ENCODE measurements at places on chromosomes 2 and 18. TPM values are rescaled to one million over a fixed set of nuclear protein-coding genes. Genes with fewer than 3 reads are reported as not detected.

Gene ITGAV
- total RNA-seq, result 6.9 TPM

Gene CPO
- total RNA-seq, result 0.30 TPM

Gene HSBP1L1
- 13.7 TPM for total RNA-seq

Gene SALL3
- not detected for total RNA-seq

Gene LOXHD1
- not detected for total RNA-seq

Gene RPL37A
- 3,236 TPM for total RNA-seq

Gene EFEMP1
- total RNA-seq, result not detected

Gene RAB6C
- total RNA-seq, result not detected

Gene CNGA3
- not detected for total RNA-seq

Gene ZC3H8
- 8.8 TPM for total RNA-seq

GRCh38 chr18:57837917-57838548 lies 34.9 kb upstream of the ATP8B1 start:
- no peaks in the 10 kb centered on the region for H3K4me1 ChIP-seq
- no peak overlapping the region for H3K4me3 ChIP-seq
- no peaks in the 10 kb centered on the region for H3K27me3 ChIP-seq
- no peak for DNase-seq
- no peaks in the 10 kb centered on the region for H3K36me3 ChIP-seq

GRCh38 chr18:9994701-9995235 lies 81.0 kb downstream of the VAPA start:
- no peaks in the 10 kb centered on the region for H3K36me3 ChIP-seq
- H3K4me3 ChIP-seq, result no peak overlapping the region
- no peak overlapping the region for H3K27ac ChIP-seq
- H3K4me1 ChIP-seq, result no peaks in the 10 kb centered on the region
- no peak for DNase-seq

DNA sequence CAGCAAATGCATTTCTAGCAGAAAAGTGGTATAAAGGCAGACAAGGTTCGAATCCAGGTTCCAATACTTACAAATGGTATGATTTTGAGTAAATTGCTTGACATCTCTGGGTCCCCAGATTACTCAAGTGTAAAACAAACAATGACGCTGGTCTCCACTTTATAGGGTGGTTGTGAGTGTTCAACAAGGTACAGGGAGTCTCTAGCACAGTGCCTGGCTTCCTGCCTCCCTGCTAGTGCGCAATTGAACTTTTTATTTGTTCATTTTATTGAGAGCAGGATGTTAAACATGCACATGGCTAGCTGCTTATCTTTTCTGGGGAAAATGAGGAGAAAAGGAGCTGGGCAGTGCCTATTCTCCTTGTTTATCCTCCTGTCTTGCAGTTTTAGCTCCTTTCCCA lies 74.9 kb upstream of the MYL1 start:
- no peaks in the 10 kb centered on the region for H3K36me3 ChIP-seq
- no peak overlapping the region for H3K4me3 ChIP-seq
- DNase-seq, result no peak
- no peak overlapping the region for H3K27ac ChIP-seq

DNA sequence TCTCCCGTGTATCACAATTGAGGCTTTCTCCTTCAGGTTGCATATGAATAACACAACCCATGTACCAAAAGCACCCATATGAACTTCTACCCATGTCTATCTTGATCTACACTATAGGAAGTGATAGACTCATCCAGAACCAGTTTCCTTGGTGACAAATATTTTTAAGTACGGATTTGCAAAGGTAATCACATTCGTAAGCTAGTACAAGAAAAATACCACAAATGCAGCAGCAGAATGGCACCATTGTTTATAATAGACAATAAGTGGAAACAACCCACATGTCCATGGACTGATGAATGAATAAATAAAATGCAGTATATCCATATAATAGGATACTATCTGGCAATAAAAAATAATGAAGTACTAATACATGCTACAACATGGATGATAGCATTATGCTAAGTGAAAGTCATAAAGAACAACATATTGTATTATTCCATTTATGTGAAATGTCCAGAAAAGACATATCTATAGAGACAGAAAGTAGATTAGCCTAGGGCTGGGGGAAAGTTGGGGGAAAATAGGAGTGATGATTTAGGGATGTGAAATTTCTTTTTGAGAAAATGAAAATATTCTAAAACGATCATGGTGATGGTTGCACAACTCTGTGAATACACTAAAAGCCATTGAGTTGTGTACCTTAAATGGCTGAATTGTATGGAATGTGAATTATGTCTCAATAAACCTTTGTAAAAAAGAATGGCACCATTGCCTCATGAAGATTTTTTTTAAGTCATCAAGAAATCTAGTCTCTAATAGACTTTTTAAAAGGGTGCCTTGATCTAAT lies 3.4 kb upstream of the CCDC88A start:
- no peaks in the 10 kb centered on the region for H3K36me3 ChIP-seq
- no peaks in the 10 kb centered on the region for H3K27me3 ChIP-seq
- no peak overlapping the region for H3K27ac ChIP-seq
- no peak for DNase-seq
- no peak overlapping the region for H3K4me3 ChIP-seq

DNA sequence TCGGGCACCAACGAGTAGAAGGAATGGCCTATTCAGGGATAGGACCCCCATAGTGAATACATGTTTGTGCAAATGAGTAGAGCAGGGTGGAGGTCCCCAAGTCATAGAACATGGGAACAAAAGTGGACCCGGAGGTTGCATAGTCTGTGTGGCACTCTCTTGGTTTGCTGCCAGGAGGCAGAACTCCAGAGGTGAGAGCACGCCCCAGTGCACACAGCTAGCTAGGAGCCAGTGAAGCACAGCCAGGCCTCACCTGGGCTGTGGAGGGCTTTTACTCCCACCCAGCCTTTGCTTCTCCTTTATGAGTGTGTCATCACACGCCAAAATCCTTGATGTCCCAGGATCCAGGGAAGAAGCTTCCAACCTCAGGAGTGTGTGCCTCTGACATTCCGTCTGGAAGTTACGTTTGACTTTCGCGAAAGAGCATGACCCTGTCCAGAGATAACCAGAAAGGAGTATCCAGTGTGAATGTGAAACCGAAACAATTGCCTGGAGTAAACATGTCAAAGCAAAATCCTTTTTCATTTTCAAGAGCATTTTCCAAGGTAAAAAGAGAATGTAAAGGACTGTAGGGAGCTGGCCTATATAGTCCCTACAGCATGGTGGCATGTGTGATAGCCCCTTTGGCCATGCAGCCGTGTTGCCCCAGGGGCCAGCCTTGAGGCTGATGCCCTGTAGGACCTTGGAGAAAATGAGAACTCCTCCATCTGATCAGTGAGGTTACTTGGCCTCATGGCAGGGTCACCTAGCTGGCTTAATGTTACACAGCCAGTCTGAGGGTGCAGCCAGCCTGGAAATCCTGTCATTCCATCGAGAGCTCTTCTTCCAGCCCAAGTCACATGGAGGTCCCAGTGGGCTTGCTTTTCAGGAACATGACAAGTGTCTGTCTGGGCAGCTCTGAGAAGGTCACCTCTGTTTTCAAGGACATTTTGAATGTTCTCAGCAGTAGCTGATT lies 8.8 kb downstream of the TRIB2 start:
- H3K27ac ChIP-seq, result no peak overlapping the region
- H3K36me3 ChIP-seq, result peaks cover 23% of the 10 kb centered on the region
- peaks cover 50% of the 10 kb centered on the region for H3K4me1 ChIP-seq
- DNase-seq, result no peak

GRCh38 chr2:99559075-99559662 lies 69.4 kb upstream of the REV1 start:
- H3K27ac ChIP-seq, result no peak overlapping the region
- H3K4me3 ChIP-seq, result no peak overlapping the region
- no peaks in the 10 kb centered on the region for H3K27me3 ChIP-seq

GRCh38 chr2:54665436-54665856 lies 58.0 kb upstream of the EML6 start:
- H3K4me1 ChIP-seq, result no peaks in the 10 kb centered on the region
- DNase-seq, result peak; percentile 61
- peaks cover 58% of the 10 kb centered on the region for H3K36me3 ChIP-seq
- H3K27me3 ChIP-seq, result no peaks in the 10 kb centered on the region

DNA sequence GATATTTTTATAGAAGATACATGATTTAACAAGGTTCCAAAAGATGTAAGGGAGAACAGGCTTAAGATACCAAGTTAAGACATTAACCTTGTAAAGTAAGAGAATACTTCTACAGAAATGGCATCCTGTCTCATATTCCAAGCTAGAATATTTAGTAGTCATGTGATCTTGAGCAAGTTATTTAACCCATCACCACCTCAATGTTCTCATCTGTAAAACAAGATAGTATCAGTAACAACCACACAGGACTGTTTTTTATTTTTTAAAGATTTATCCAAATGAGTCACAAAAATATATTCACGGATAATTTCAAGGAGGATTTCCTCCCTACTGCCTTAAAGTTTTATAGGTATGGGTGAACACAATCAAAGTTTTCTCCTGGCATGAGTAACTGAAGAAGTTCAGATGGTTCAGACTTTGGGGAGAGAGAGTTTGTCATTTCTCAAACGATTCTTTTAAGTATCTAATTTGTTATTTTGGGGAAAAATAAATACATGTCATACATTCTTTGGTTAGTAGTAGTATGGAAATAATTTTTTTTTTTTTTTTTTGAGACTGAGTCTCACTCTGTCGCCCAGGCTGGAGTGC lies 25.9 kb downstream of the ROCK1 start:
- no peaks in the 10 kb centered on the region for H3K36me3 ChIP-seq
- no peak overlapping the region for H3K27ac ChIP-seq
- no peak overlapping the region for H3K4me3 ChIP-seq
- H3K27me3 ChIP-seq, result no peaks in the 10 kb centered on the region
- peaks cover 5% of the 10 kb centered on the region for H3K4me1 ChIP-seq
- DNase-seq, result no peak

DNA sequence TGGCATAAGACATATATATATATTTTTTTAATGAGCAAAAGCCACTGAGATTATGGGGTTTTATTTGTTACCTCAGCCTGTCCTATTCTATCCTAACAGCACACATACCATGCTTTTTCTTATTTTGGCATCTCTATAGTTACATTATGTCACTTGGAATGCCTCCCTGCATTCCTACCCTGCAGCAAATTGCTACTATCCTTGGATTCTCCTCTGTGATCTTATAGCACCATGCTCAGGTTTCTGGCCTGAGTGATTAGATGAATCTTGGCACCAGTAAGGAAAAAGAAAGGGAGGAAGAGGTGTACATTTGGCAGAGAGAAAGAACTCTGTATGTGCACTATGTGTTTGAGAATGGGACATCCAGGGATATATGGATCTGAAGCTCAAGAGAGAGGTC lies 86.3 kb upstream of the PELI1 start:
- no peak for DNase-seq
- no peaks in the 10 kb centered on the region for H3K4me1 ChIP-seq
- H3K27me3 ChIP-seq, result no peaks in the 10 kb centered on the region

DNA sequence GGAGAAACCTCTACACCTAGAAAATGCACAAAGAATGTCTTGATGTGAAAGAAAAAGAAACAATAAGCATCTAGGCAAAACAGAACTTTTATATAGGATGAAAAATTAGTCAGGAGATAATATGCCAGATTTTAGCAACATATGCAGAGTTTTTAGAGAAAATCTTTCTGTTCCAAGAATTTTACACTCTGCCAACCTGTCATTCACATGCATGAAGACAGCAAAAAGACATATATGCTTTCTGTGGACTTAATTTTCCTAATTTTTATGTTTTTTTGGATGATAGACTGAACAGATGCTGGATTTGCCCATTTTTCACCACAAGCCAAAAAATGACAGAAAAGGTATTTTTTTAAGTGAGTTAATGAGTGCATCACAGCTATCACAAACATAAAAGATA lies 637.3 kb downstream of the TRIB2 start:
- H3K4me3 ChIP-seq, result no peak overlapping the region
- no peak overlapping the region for H3K27ac ChIP-seq
- no peaks in the 10 kb centered on the region for H3K27me3 ChIP-seq
- no peaks in the 10 kb centered on the region for H3K4me1 ChIP-seq
- H3K36me3 ChIP-seq, result no peaks in the 10 kb centered on the region

- H3K4me1 ChIP-seq, result peaks cover 32% of the 10 kb centered on the region
- no peak overlapping the region for H3K27ac ChIP-seq
- no peak for DNase-seq
- peak overlapping the region; percentile 87 for H3K4me3 ChIP-seq
- H3K36me3 ChIP-seq, result no peaks in the 10 kb centered on the region
- peaks cover 16% of the 10 kb centered on the region for H3K27me3 ChIP-seq
Measured at GRCh38 chr2:111118481-111118980, 2.2 kb upstream of the BCL2L11 start.

GRCh38 chr18:21833604-21834298 lies 93.2 kb downstream of the MIB1 start:
- DNase-seq, result no peak
- H3K27ac ChIP-seq, result no peak overlapping the region
- H3K27me3 ChIP-seq, result no peaks in the 10 kb centered on the region
- no peaks in the 10 kb centered on the region for H3K4me1 ChIP-seq

GRCh38 chr2:72145289-72145657 lies 2.4 kb downstream of the CYP26B1 start:
- no peak for DNase-seq
- peaks cover 4% of the 10 kb centered on the region for H3K4me1 ChIP-seq
- peaks cover 18% of the 10 kb centered on the region for H3K27me3 ChIP-seq
- no peak overlapping the region for H3K27ac ChIP-seq
- H3K4me3 ChIP-seq, result no peak overlapping the region

DNA sequence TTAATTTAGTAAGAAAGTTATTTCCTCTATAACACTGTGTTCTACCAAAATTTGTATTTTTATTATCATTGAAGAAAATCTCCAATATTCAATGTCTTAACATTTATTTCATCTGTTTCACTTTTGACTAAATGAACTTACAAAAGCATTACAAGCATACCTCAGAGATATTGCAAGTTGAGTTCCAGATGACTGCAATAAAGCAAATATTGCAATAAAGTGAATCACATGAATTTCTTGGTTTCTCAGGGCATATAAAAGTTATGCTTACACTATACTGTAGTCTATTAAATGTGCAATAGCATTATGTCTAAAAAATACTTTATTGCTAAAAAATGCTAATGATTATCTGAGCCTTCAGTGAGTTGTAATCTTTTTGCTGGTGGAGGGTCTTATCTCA lies 78.3 kb downstream of the TTC32 start:
- no peaks in the 10 kb centered on the region for H3K36me3 ChIP-seq
- H3K4me1 ChIP-seq, result no peaks in the 10 kb centered on the region
- no peak overlapping the region for H3K27ac ChIP-seq
- no peaks in the 10 kb centered on the region for H3K27me3 ChIP-seq

- H3K4me1 ChIP-seq, result no peaks in the 10 kb centered on the region
- no peaks in the 10 kb centered on the region for H3K36me3 ChIP-seq
- H3K27ac ChIP-seq, result no peak overlapping the region
- no peak overlapping the region for H3K4me3 ChIP-seq
Measured at GRCh38 chr2:145090841-145091761, 571.2 kb upstream of the ZEB2 start.

- no peaks in the 10 kb centered on the region for H3K27me3 ChIP-seq
- H3K4me3 ChIP-seq, result no peak overlapping the region
- H3K4me1 ChIP-seq, result no peaks in the 10 kb centered on the region
- DNase-seq, result no peak
Measured at GRCh38 chr2:7999683-8000476, 682.0 kb upstream of the ID2 start.
